ENCODE measurements at places on chromosomes 2 and 18. TPM values are rescaled to one million over a fixed set of nuclear protein-coding genes. Genes with fewer than 3 reads are reported as not detected.

The ATP6V1B1 gene
- not detected for total RNA-seq

GRCh38 chr2:25036221-25036559 lies 5.7 kb upstream of the EFR3B start:
- no peak for DNase-seq

The DYNC2LI1 gene
- 35.4 TPM for total RNA-seq

- no peak for DNase-seq
Observed at GRCh38 chr2:229641676-229642075, 72.7 kb downstream of the DNER start.
